Brain (organoid and tissue), 16 donors: ENCODE measurements at places on chromosomes 16 and 17. TPM values are rescaled to one million over a fixed set of nuclear protein-coding genes. Genes with fewer than 3 reads are reported as not detected.

NEUROD2 gene
- 8.1 TPM for polyA plus RNA-seq

DNA sequence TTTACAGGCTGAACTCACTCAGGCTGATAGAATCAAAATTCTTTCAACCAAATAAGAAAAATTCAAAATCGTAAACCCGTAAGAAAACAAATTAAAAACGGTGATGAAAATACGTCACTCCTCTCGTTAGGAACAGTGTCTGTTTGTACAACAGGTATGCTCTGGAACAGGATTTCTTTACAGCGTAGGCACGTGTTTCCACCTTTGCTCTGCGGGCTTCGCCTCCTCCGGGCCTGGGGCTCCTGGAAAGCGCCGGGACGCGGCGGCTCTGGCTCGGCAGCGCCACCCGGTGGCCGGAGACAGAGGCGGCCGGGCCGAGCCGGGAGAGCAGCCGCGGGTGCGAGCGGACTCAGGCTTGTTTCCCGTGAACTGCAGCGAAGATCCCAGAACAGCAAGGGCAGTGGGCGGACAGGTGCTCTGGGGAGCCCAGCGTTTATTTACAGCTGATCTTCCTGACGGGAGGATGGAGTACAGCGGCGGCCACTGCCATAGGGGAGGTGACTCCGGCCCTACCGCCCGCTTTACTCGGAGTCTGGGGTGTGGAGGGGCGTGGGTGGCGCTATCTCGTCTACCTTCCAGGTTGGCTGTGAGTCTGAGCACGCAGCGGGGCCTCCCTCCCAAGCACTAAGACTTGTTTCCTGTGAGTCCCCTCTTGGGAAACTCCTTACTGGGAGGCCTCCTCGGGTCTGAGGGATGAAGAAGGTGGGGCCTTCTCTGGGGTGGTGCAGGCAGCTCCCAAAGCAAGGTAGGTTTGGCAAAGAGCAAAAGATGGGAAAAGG lies 40.5 kb upstream of the ATP2A3 start:
- DNase-seq, result peak; percentile 76

DNA sequence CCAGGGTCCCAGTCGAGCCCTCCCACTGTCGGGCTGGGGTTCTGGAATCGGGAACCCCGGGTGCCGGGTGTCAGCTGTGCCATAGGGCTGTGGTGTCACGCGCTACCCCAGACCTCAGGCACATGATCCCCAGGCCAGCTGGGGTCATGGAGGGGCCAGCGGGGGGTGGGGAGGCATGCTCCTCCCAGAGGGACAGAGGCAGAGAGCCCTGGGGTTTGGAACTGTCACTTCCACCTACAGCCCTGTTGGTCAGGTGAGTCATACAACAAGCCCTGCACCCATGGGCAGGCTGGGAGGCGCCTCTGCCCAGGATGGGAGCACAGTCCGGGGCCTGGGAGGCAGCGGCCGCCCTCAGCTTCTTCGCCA lies 63.0 kb downstream of the BAIAP2 start:
- no peak for DNase-seq

DNA sequence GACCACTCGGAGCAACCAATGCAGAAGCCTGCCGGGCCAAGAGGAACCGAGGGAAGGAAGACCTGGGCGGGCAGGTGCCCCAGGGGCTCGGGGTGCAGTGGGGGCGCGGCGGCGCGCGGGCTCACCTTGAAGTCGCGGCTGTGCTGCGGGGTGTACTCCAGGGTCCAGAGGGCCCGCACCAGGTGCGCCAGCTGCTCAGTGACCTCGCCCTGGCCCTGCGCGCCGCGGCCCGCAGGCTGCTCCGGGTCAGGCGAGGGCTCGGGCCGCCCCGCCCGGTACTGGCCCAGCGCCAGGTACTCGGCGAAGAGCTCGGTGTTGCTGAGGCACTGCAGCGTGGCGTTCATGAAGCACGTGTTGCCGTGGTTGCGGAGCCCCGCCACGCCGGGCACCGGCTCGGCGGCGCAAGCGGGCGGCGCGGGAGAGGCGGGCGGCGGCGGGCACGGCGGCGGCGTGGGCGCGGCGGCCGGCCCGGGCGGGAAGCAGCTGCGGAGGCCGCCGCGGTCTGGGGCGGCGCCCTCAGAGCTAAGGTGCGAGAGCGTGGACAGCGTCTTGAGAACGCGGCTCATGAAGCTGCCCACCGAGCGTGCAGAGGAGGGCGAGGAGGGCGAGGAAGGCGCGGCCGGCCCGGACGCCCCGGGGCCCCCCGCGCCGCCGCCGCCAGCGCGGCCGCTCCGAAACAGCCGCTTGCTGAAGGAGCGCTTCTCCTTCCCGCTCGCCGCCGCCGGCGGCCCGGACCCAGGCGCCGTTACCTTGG lies 562 bp downstream of the USP31 start:
- peak; percentile 60 for DNase-seq

- DNase-seq, result no peak
Observed at GRCh38 chr17:60098578-60098977, 19.9 kb upstream of the HEATR6 start.

- peak; percentile 59 for DNase-seq
Observed at GRCh38 chr17:80650751-80651518, 106.3 kb downstream of the RPTOR start.

DNA sequence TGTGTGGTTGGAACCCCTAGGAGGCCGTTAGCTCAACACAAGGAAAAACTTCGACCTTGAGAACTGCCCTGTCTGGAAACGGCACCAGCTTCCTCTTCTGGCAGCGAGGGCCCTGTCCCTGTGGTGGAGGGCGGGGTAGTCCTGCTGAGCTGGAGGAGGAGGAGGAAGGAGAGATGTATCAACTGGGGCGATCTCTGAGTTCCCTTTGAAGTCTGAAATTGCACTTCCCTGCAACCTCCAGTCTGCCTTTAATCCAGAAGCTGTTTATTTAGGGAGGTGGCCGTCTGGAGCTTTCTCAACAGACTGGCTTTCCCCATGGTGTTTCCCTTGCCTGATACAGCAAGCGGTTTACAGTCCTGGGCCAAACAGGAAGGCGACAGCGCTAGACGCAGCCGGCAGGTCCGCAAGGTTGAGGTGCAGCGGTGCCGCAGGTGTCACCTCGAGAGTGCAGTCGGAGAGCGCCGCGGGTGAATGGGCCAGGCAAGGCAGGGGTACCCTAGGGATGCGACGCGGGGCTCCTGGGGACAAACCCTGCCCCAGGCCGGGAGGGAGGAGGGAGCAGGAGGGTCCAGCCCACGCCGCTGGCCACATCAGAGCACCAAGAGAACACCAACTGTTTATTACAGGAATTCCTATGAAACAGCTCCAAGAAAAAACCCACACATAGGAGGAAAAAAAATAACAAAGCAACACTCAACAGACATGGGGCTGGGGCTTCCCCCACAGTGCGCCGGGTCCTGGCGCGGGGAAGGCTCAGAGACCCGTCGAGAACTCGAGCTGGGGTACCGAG lies 11.4 kb upstream of the MRPS23 start:
- no peak for DNase-seq

GRCh38 chr17:35932586-35932985 lies 2.0 kb upstream of the RDM1 start:
- no peak for DNase-seq
